AG04450 (cell line): ENCODE measurements at places on chromosomes 7 and 10. TPM values are rescaled to one million over a fixed set of nuclear protein-coding genes. Genes with fewer than 3 reads are reported as not detected.

ATG9B gene
- polyA plus RNA-seq = 0.02 and 0.06 TPM in 2 replicates

INMT gene
- polyA plus RNA-seq = 6.6 and 7.6 TPM in 2 replicates

STEAP1B gene
- 14.4 and 18.8 TPM in 2 replicates for polyA plus RNA-seq

ACSM6 gene
- not detected in 2 replicates for polyA plus RNA-seq

GIMAP4 gene
- polyA plus RNA-seq = not detected in 2 replicates

CDHR3 gene
- 1.9 TPM in 2 replicates for polyA plus RNA-seq

LIPK gene
- not detected in 2 replicates for polyA plus RNA-seq

FFAR4 gene
- not detected in 2 replicates for polyA plus RNA-seq

ADRA2A gene
- not detected in 2 replicates for polyA plus RNA-seq

DYDC2 gene
- polyA plus RNA-seq = not detected in 2 replicates

GNG11 gene
- polyA plus RNA-seq = 13.8 and 19.7 TPM in 2 replicates

- DNase-seq = no peak
These were observed 33.7 kb downstream of the SCRN1 start for GRCh38 chr7:29955799-29956486.

DNA sequence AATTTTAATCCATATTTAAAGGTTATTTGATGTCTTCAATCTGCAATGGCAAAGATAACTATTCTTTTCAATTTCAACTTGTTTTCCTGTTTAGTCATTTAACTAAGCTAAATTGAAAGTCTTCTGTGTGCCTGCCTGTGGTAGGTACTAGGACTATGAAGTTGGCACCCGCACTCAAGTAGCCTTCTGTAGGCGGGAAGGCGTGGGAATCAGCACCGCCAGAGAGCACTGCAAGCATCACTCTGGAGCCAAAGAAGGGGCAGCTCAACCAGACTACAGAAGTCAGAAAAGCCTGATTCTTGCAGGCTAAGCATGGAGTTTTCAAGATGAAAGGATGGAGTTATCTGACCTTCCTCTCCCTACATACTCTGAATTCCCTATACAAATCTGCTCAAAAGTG is 269.0 kb upstream of the PHF14 start:
- no peak for DNase-seq

DNA sequence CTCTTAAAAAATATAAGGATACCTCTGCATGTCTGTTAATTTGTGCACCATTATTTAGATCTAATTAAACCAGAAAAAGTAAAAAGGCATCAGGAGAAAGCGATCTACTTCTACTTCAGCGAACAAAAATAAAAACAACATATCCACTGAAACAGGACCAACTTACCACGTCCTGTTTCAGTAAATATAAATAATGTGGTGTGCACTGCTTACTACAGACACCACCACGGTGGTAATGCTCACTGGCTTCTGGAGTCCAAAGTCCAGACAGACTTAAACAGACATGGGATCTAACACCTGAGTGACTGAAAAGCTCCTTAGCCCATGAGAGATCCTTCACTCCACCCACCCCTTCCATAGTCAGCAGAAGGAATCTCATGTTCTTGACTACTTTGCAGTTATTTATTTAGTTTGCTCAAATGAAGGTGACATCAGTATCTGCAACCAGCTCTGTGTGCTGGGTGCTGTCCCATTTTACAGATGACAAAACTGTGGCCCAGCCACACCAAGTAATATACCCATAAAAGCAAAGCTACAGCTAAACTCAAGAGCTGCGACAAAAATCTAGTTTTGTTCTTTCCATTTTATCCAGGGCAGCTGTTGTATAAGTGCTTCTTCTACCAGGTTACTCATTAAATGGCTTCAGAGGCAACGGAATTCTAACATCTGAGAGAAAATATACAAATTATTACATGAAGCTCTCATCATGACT is 62.1 kb upstream of the NCAPG2 start:
- no peak for DNase-seq

DNA sequence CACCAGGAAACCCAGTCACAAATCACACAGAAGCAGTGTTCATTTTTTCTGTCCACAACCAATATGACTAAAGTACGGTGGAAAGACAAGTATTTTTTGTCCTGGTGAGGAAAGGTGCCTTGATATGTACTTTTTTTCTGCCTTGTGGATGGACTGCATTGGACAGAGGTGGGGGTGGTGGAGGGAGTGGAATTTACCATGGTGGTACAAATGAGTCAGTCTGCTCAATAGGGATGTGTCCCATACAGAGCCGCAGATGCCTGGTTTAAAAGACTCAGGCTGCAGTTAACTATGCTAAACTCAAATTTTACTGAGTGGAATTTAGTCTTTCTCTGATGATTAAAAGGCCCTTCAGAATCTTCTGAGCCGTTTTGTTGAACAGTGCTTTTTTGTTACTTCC is 674.5 kb upstream of the GALNT17 start:
- no peak for DNase-seq

DNA sequence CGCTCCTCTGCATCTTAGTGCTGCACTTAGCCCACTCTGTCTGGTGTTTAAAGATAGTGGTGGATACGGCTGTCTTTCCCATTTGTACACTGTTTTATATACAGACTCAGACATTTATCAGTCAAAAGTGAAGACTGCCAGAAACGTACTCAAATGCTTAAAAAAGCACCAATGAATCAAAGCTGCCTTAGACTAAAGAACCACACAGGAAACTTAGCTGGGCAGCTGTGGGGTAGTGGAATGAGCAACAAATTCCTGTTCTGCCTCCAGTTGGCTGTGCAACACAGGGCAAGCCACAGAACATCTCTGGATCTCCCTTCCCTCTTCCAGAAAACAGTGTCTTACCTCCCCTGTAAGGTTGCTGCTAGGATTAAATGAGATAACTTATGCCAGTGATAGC is 76.0 kb downstream of the ATXN7L1 start:
- no peak for DNase-seq

DNA sequence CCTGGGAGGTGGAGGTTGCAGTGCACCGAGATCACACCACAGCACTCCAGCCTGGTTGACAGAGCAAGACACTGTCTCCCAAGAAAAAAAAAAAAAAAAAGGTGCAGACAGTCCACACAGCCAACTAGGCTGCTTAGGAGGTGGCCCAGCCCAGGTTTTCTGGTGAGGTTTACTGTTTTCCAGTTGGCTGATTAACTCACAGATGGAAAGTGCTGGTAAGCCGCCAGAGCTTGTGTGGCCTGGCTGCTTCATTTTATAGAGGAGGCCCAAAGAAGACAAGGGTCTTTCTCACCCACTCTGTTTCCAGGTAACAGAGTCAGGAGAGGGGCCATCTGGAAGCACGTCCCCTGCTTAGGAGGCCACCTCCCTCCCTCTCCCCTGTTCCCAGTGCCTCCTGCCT is 6.2 kb downstream of the RHBDD2 start:
- DNase-seq = no peak

GRCh38 chr10:49296836-49297235 is 2.1 kb upstream of the C10orf71 start:
- no peak for DNase-seq

GRCh38 chr10:3077940-3078630 is 10.7 kb downstream of the PFKP start:
- DNase-seq = no peak

- DNase-seq = no peak
These were observed 218.8 kb downstream of the IPMK start for GRCh38 chr10:58048936-58049335.

DNA sequence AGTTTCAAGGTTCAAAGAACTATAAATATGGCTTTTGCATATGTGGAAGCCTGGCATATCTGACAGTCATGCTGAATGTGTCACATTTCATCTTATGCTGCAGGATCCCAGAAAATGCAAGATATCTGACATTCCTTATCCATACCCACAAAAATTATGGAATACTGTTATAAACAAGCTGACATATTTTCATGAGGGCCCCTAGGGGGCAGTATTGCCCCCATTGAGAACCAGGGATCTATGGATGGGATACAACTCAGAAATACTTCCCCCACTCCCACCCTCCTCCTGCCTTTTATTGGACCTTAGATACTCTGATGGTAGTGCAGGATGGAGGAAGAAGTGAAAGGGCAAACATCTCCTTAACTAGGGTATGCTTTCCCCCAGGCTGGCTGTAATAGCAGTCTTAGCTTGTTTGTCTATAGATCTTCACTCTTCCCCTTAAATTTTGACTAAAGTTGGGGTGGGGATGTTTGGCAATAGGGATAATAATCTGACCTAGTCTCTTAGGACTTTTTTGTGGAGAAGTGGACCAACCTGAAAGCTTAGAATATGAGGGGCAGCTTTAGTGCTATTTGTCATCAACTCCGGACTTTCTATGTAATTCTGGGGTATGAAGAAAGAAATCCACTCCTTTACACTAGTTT is 3.5 kb upstream of the GNGT1 start:
- DNase-seq = peak; percentile 41

DNA sequence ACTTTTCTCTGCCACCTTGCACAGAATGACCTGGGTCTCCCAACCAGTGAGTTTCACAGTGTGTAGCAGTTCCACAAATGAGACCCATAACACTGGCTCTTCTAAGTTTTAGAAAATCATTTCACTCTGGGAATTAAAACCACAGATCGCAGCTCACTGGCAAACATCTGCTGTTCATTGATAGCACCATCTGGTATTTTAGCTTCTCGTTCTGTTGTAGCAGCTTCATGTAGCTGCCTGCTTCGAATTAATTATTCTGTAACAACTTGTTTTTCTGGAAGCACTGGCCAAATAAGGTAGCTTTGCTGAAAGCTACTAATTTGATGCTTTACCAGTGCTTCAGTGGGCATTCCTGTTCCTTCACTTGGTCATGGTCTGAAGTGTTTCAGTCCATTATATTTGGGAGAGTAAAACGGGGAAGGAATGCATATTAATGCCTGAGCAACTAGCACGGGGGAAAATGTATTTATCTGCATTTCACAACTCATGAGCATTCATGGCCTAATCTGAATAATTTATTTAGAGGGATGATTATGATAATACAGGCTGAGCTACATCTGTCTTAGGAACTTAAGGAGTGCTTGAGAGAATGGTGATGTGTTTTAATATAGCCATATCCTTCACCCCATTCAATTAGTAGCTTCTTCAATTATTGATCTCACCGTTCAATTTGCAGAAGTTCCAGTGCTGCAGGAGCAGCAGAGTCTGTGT is 447.4 kb downstream of the XPNPEP1 start:
- no peak for DNase-seq

GRCh38 chr7:92840316-92840715 is 3.9 kb upstream of the CDK6 start:
- no peak for DNase-seq
